Adipose tissue (tissue), 3 donors: ENCODE measurements at places on chromosomes 6 and 20. TPM values are rescaled to one million over a fixed set of nuclear protein-coding genes. Genes with fewer than 3 reads are reported as not detected.

TRIM31 gene
- 0.21 TPM for polyA plus RNA-seq

ERVFRD-1 gene
- 0.06 TPM for polyA plus RNA-seq

SPATS1 gene
- polyA plus RNA-seq, result not detected

RNF39 gene
- polyA plus RNA-seq, result not detected

PGC gene
- polyA plus RNA-seq, result 263 TPM

BPI gene
- 0.02 TPM for polyA plus RNA-seq

UBD gene
- polyA plus RNA-seq, result 2.4 TPM

PPDPF gene
- 195 TPM for polyA plus RNA-seq

CHRNA4 gene
- polyA plus RNA-seq, result not detected

DEFB124 gene
- polyA plus RNA-seq, result not detected

RAET1E gene
- 0.06 TPM for polyA plus RNA-seq

HIVEP1 gene
- 3.8 TPM for polyA plus RNA-seq

SLC17A2 gene
- not detected for polyA plus RNA-seq

ADGRF1 gene
- polyA plus RNA-seq, result 0.22 TPM

UBE2J1 gene
- polyA plus RNA-seq, result 26.0 TPM

LY6G6F gene
- polyA plus RNA-seq, result not detected

VGLL2 gene
- 0.21 TPM for polyA plus RNA-seq

NRN1 gene
- 35.0 TPM for polyA plus RNA-seq

ZSCAN23 gene
- 0.75 TPM for polyA plus RNA-seq

C6orf163 gene
- 3.1 TPM for polyA plus RNA-seq

GABRR1 gene
- polyA plus RNA-seq, result not detected

LRRC1 gene
- 6.4 TPM for polyA plus RNA-seq

RBBP8NL gene
- 0.61 TPM for polyA plus RNA-seq

SLC4A11 gene
- 1.0 TPM for polyA plus RNA-seq

PTPRT gene
- 0.30 TPM for polyA plus RNA-seq

ZNF322 gene
- polyA plus RNA-seq, result 7.2 TPM

MEI4 gene
- 0.04 TPM for polyA plus RNA-seq

FOXQ1 gene
- 3.8 TPM for polyA plus RNA-seq

PROKR2 gene
- not detected for polyA plus RNA-seq

ATP9A gene
- polyA plus RNA-seq, result 38.0 TPM
